T47D (cell line): ENCODE measurements at places on chromosomes 16 and 17.

- DNase-seq: no peak
Observed at GRCh38 chr17:59400858-59401257, 69.4 kb downstream of the YPEL2 start.

- peak; percentile 84 for DNase-seq
Observed at GRCh38 chr17:19676896-19677295, 28.3 kb downstream of the ALDH3A2 start.

DNA sequence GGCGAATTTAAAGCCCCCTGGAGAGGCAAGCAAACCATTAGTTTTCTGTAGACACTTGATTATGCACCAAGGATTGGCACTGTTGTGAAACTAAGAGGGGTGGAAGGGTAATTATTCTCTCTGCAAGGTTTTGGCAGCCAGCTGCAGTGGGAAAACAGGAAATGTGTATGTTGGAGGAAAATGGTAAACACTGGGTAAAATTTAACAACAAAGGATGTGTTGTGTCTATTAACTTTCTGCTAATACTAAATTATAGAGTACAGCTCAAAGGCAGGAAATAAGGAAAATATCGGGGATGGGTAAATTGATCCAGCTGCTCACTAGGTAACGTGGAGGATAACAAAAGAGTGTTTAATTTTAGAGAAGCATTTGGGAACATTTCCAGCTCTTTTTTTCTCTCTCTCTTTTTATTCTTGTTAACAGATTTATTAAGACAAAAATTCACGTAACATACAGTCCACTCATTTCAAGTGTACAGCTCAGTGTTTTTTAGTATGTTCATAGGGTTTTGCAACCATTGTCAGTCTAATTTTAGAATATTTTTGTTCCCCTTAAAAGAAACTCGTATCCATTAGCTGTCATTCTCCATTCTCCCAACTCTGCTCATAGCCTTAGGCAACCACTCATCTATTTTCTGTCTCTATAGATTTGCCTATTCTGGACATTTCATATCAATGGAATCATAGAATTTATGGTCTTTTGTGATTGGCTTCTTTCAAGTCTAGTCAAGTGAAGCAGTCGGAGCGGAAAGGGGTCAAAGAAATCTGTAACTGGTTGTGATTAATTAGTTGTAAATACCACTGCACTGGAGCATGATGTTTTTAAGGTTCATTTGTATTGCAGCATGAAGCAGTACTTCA is 41.8 kb downstream of the TANGO6 start:
- no peak for DNase-seq

- DNase-seq: no peak
Observed at GRCh38 chr16:58938811-58939210, 204.7 kb upstream of the GOT2 start.

GRCh38 chr16:3059723-3060242 is 5.7 kb upstream of the IL32 start:
- no peak for DNase-seq

- DNase-seq: peak; percentile 37
Observed at GRCh38 chr16:31093132-31093703, 1.4 kb downstream of the VKORC1 start.

- peak; percentile 51 for DNase-seq
Observed at GRCh38 chr16:82580298-82580890, 46.4 kb upstream of the CDH13 start.

- no peak for DNase-seq
Observed at GRCh38 chr17:29458066-29458465, 67.9 kb downstream of the TAOK1 start.

GRCh38 chr17:14107889-14108288 is 38.6 kb downstream of the COX10 start:
- no peak for DNase-seq

DNA sequence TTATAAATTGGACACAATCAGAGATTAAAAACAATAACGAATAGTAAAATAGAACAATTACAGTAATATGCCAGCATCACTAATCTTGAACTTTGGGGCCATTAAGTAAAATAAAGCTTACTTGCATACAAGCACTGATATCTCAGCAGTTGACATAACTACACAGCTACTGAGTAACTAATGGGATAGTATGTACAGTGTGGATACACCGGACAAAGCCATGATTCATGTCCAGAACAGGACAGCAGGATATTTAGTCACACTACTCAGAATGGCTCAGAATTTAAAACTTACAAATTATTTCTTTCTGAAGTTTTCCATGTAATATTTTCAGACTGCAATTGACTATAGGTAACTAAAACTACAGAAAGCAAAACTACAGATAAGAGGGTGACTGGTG is 427.5 kb downstream of the CDH13 start:
- DNase-seq: no peak

- no peak for DNase-seq
Observed at GRCh38 chr17:67575325-67575724, 142.4 kb upstream of the NOL11 start.

DNA sequence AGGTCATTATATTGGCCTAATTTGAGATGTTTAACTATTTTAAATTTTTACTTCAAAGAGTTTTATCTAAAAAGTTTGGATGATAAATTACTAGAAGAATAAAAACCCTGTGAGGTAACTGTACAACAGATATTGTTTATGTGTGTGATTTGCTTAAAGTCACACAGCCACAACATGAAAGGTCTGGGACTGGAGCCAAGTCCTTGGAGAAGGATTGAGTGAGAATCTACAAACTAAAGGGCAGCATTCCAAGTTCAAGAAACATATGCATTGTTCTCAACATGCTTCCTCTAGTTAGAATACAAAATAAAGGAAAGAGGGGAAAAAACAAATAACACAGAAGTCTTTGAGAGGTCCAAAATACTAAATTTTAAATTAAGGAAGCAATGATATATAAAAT is 131.5 kb upstream of the MON1B start:
- DNase-seq: no peak

DNA sequence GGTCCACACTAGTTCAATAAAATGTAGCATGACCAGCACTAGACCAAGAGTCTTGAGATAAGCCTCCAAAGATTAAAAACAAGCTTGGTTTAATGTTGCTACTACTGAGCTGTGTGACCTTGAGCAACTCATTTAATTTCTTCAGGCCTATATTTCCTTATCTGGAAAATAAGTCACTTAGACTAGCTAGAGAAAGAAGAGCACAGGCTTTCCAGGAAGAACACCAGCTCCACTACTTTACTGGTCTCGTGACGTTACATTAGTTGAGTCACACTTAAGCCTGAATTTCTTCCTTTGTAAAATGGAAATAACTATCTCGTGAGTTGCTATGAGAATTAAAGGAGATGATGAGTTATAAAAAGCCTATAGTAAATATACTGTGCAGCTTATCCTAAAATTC is 5.4 kb downstream of the HELZ start:
- DNase-seq: no peak

DNA sequence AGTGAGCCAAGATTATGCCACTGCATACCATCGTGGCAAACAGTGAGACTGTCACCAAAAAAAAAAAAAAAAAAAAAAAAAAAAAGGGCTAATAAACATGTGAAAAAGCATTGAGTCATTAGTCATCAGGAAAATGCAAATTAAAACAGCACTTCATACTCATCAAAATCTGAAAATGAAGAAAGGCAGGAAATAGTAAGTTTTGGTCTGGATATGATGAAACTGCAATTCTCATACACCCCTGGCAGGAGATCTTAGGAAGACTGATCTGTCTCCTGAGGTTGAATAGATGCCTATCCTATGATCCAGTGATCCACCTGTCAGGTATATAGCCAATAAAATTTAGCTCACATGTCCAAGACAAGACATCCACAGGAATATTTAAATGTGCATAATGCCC is 212.7 kb downstream of the CPPED1 start:
- no peak for DNase-seq

DNA sequence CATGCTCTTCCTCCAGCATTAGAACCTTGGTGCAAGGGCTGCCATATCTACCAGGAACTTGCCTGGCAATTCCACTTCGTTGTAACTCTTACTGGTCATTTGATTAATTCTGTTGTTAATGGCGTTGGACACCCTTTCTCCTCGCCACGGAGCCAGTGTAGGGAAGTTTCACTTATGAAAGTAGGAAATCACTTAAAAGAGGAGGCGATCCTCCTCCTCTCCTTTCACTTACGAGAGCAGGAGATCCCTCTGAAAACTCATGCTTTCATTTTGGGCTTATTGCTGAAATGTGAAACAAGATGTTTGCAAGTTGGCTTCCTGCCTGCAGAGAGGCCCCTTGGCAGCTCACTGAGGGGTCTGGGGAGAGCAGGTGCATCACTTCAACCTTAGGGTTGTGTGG is 226.0 kb downstream of the SNX29 start:
- DNase-seq: no peak

DNA sequence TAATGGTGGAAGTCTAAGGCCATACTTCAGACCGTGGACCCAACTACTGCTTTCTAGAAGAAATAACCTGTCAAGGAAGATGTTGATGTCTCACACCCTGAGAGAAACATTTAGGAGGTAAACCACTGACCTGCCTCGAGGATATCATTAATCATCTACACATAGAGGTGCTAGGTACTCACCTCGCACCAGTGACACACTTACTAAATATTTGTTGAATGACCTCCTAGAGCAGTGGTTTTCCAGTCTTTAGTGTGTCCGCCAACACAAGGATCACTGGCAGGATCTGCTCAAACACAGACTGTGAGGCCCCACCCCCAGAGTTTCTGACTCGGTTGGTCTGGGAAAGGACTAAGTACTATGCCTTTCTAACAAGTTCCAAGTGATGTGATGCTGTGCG is 197.4 kb upstream of the CACNG5 start:
- DNase-seq: no peak
